ENCODE measurements at places on chromosomes 5 and 9.

DNA sequence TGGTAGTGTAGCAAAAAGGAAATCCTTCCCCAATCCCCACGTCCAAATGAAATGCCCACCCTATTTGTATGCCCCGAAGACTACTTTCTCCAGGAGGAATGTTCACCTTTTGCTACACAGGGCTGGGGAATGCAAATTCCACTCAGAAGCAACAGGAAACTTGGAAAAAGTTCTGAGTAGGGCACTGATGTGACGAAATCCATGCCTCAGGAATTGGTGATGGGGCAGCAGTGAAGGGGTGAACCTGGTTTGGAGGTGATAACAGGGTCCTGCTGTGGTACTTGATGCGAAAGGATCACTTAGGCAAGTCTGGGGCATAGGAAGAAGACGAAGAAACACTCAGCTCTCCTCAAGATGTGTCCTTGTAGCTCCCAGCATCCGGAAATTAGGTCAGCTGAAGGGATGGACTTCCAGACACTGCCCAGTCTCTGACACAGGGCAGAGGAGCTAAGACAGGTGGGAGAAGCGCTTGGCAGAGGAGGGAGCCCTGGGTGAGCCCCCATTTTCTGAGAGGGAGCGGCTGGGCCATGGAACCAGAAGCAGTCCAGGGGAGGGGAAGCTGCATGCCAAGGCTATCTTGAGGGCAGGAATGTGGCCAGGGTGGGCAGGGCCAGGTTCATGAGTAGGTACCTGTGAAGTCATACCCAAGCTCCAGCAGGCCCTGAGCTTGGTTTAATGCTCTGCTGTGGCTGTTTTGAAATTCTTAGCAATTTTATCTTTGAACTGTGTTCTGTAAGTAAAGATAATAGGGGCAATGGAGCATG lies 22.2 kb upstream of the MVB12B start:
- no peak for DNase-seq

- peak; percentile 95 for DNase-seq
These were observed 10.0 kb downstream of the S1PR3 start for GRCh38 chr9:89000973-89001916.

DNA sequence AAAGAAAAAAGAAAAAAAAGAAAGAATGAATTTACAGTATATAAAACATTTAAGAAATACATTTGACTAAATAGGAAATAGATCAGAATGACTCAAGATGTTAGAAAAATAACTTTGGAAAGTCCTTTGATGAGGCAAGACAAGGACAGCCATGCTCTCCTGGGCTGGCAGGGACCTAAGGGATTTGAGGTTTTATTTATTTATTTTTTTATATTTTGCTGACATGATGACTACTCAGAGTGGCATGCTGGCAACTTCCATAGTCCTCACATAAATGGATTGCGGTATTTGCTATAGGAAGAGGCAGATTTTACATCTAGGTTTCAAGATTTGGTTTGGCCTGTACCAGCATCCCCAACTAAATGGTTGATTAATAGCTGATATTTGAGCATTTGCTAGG lies 17.7 kb downstream of the SLC28A3 start:
- DNase-seq: no peak

DNA sequence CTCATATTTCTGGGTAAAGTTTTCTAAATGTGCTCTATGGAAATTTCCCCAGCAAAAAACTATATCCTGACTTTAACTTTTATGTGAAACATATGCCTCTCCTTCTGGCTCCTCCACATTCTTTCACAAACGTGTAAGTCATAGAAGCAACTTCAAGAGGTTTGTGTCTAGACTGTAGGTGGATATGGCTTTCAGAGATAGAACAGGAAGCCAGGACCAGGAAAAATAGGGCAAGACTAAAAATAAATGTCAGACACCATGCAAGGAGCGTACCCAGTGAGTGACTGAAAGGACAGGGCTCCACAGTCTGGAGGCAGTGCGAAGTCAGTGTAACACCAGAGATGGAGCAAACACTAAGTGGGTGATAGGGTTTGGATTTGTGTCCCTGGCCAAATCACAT lies 240.7 kb downstream of the COX7C start:
- no peak for DNase-seq

- DNase-seq: no peak
These were observed 1.3 kb downstream of the SLC12A7 start for GRCh38 chr5:1110307-1111240.

- DNase-seq: no peak
These were observed 341.2 kb downstream of the TRIM32 start for GRCh38 chr9:117028103-117028858.

All from testis (tissue), 5 donors.